Fibroblast of skin of abdomen (primary cell): ENCODE measurements at places on chromosomes 6 and 20.

DNA sequence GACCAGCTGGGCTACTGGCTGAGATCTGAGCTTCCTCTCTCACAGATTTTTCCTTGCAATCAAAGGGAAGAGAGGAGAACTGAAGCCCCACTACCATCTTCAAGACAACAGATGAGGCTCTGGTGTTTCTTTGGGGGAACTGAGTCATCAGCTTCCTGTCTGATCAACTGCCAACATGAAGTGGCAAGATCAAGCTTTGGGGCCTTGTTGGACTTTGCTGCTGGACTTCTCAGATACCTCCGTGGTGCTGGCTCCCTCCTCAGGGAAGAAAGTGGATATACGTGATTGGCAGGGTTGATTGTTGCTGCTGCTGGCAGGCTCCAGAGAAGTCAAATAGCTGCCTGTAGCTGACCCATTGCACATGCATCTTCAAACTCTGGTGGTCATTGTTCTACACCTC lies 3.6 kb upstream of the TOX2 start:
- peak; percentile 55 for DNase-seq

DNA sequence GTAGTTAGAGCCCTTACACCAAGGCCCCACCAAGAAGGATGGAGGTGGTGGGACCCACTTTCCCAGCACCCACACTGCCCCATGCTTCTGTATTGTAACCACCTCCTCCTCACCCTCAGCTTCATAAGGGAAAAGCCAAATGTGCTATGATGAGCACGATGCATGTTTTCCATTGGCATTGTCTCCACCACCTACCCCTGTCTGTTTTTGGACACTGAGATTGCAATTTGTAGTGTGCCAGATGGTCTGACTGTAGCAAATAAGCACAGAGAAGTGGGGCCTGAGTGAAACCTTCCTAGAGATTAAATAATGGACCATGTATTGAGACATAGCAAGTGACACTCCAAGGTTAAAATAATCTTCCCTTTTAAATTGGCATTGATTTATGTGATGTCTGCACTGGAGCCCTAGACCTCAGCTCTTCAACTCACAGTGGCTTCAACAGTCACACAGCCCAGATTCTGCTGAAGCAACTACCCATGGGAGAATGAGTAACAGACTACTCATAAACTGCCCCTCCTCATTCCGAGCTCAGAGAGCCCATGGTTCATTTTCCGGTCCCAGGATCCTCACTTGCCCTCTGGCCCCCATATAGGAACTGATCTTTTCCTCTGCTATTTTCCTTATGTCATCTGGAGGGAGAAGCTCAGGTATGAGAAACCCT lies 177.9 kb downstream of the COL9A1 start:
- peak; percentile 81 for DNase-seq

DNA sequence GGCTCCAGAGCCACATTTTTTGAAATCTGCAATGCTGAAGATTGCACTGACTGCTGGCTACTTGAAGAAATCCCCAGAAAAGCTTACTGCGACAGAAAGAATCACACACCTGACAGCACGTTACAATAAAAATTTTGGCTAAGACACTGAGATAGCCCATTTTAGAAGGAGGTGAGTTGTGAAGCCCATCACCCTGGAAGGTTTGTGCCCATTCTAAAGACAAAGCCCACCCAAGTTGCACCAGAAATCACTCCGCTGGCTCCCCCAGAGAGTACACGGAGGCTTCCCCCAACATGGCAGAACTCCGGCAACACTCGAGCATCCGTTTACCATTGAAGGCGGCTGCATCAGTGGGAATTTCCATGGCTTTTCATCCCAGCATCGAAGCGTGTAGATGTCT lies 29.4 kb downstream of the LPA start:
- DNase-seq = peak; percentile 18

DNA sequence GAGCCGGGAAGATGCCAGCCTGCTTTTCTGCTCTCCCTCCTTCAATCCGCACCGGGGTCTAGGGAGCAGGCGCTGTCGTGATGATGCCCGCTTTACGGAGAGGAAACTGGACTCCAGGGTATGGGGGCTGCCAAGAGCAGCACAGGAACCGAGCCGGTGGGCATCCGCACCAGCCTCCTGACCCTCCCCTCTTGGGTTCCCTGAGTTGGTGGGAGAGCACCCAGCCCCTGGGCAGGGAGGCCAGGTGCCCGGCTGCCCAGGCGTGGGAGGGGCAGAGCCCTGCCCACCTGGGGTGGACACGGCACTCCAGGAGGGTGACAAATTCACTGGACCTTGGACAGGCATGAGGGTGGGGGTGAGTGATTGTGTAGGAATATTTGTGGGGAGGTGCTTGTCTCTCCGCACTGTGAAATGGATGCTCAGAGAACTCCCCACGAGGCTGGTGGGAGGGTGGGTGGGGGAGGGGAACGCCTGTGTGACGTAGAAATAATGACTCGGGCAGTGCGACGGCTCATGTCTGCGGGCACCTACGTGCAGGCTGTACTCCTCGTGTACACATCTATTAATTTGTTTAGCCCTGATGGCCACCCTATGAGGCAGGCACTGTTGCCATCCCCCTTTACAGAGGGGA lies 173.4 kb downstream of the BMP7 start:
- no peak for DNase-seq

GRCh38 chr6:156545931-156546330 lies 231.2 kb upstream of the ARID1B start:
- DNase-seq = no peak

GRCh38 chr20:22217712-22218352 lies 366.5 kb downstream of the FOXA2 start:
- DNase-seq = no peak

DNA sequence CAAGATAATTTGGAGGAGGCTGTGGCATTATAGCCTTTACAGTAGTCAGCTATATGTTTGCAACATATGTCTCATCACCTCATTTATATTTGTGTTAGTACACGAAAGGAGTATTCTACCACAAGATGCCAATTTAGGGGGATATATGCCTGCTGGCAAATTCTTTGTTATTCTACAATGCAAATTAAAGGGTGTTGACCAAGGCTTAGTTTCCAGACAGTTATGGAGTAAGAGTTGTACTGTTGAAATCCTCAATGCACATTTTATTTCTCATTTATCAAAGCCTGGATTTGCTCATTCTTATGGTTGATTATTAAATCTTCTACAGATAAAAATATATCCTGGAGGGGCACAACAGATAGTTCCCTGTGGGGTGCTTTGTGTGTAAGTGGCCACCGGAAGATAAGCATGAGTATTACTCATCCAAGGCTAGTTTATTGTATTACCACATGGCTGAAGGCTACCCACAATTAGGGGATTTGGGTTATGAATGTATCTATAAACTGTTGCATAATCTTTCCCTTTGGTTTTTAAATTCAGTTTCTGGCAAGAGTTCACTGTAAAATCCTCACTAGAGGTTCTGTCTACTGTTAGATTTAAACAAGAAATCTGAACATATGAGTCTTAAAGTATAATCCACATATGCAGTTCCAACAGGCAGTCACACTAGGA lies 9.0 kb downstream of the CST9 start:
- no peak for DNase-seq

- DNase-seq = no peak
These were observed 20.2 kb downstream of the SENP6 start for GRCh38 chr6:75621846-75622245.

DNA sequence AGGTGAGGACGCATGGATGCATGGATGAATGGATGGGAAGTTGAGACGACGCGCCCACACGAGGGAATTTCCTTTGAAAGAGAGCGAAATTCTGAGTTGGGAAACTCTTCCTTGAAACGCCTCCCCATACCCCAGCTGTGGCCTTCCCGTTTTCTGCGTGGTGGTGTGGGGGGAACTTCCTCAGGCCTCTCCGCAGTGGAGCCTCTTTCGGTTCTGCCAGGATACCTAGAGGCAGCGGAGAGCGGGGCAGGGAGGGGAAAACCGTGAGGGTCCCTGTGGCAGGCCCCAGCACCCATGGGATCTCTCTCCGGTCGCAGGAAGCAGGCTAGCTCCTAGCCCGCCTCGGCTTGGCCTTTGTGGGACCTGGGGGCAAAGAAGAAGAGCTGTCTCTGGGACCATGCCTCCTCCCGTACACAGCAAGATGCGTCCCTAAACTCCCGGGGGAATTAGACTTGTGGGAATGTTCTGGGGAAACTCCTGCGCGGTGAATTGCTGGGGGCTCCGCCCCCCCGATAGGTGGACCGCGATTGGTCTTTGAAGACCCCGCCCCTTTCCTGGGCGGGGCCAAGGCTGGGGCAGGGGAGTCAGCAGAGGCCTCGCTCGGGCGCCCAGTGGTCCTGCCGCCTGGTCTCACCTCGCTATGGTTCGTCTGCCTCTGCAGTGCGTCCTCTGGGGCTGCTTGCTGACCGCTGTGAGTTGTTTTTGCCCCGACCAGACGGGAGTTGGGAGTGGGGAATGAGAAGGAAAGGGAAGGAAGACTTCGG lies at the start of gene CD40:
CD40 (plus strand) TSS at position 611 of the 764 bp plus-strand sequence; CDS start at position 641, 30 bp downstream.
- peak; percentile 76 for DNase-seq

GRCh38 chr20:54282625-54283024 lies 74.7 kb downstream of the PFDN4 start:
- DNase-seq = no peak

DNA sequence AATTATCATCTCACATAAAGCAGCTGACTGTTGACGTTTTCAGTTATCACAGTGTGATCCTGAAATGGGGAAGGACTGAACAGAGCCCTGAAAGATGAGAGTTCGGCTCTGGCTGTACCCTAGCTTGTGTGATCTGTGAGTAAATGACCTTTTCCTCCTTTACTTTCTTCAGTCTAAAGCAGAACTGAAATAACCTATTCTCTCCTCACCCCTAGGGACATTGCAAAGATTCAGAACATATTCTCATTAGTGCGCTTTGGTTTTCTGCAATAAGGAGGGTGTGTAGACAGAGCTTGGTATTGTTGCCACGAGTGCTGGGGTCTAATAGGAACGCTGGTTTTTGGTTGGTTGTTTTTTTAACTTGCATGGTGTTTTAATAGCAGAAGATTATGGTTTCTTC lies 16.7 kb downstream of the FARS2 start:
- no peak for DNase-seq

DNA sequence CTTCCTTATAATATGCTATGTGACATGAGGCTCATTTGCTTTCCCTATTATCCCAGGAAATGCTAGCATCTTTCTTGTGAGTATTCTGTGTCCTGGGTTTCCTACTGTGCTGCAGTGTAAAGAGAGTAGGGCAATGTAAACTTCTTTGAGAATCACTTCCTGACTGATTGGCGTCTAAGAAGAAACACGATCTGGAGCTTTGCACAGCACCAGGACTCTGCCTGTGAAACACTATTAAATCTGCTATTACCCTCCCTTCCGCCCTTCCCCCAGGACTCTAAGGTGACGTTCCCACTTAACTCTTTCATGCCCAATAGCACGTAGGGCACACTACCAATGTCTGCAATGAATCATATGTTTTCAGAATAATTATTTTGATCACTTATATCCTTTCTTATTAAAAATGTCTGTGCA lies 607.3 kb upstream of the CITED2 start:
- peak; percentile 74 for DNase-seq

GRCh38 chr6:149489967-149490366 lies 5.2 kb upstream of the ZC3H12D start:
- DNase-seq = no peak

- no peak for DNase-seq
These were observed 78.7 kb upstream of the SASH1 start for GRCh38 chr6:148263961-148264360.

- DNase-seq = no peak
These were observed 279.8 kb downstream of the CDH26 start for GRCh38 chr20:60237981-60238380.

DNA sequence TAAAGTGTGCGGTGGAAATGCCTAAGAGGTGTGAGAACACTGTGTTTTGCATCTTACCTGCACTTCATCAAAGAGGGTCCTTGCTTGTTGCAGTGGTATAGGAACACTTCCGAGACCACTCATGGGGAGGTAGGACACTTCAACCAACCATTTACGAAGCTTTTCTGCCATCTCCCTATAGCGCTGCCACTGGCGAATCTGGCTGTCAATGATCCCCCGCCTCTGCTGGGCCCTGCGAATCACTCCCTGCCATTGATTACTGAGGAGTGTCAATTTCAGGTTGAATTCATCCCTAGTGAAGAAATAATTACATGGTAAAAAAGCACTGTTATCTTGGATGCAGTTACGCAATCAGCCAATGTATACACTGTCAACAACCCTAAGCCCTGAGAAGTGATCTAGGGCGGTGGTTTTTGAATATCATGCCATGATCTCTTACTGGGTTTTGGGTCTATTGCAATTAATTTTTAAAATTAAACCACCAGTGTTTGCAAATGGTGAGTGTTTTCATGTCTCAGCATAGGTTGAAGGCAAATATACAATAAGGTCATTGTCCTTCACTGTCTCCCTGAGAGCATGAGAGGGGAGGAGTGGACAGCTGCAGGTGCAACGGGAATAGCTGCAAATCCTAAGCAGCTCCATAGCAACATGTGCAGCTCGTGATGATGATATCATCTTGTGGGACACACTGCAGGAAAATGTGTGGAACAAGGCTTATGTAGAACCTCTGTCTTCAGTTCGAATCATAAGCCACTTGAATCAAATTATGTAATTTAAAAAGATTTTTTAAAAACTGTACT lies 400.6 kb downstream of the ESR1 start:
- DNase-seq = no peak

GRCh38 chr6:116145803-116146675 lies 20.1 kb upstream of the COL10A1 start:
- no peak for DNase-seq

GRCh38 chr6:144576871-144577270 lies 291.7 kb downstream of the UTRN start:
- DNase-seq = no peak

DNA sequence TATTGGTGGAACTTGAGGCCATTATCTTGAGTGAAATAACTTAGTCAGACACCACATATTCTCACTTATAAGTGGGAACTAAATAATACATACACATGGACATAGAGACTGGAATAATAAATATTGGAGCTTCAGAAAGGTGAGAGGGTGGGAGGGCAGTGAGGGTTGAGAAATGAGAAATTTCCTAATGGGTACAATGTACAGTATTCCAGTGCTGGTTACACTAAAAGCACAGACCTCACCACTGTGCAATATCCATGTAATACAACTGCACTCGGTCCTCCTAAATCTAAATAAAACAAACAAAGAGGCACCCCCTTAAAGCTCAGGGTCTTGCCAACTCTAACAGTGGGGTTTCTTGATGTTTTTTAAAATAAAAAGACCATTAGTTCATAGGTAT lies 53.2 kb downstream of the IGF2R start:
- no peak for DNase-seq

GRCh38 chr6:33451606-33452005 lies 2.8 kb upstream of the ZBTB9 start:
- no peak for DNase-seq

- peak; percentile 63 for DNase-seq
These were observed 35.1 kb upstream of the BTN3A2 start for GRCh38 chr6:26329763-26330511.

DNA sequence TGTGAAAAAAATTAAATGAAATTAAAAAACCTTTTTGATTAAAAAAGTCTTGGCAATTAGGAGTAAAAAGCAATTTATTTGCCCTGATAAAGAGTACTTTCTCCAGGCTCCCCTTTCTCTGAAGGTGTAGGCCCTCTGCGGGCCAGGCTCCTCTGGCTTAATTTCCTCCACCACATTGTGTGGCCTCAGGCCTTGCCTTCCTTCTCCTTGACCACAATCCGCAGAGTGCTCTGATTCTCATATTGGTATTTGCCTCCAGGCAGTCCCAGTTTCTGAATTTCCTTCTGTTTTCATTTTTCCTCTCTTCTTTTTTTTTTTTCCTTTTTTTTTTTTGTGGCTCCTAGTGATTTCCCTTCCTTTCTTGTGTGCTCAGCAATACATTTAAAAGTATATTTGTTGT lies 96.4 kb downstream of the AIG1 start:
- DNase-seq = no peak
